ENCODE measurements at places on chromosomes 3 and 15.

- DNase-seq: no peak
Measured at GRCh38 chr15:52496776-52497470, 31.8 kb downstream of the MYO5A start.

- DNase-seq: no peak
Measured at GRCh38 chr3:15899388-15899787, 101.6 kb upstream of the ANKRD28 start.

GRCh38 chr3:159674583-159674982 lies 314.1 kb upstream of the IL12A start:
- no peak for DNase-seq

GRCh38 chr15:70494852-70495571 lies 268.3 kb downstream of the UACA start:
- peak; percentile 87 for DNase-seq

GRCh38 chr3:134542287-134542958 lies 56.6 kb downstream of the CEP63 start:
- DNase-seq: no peak

DNA sequence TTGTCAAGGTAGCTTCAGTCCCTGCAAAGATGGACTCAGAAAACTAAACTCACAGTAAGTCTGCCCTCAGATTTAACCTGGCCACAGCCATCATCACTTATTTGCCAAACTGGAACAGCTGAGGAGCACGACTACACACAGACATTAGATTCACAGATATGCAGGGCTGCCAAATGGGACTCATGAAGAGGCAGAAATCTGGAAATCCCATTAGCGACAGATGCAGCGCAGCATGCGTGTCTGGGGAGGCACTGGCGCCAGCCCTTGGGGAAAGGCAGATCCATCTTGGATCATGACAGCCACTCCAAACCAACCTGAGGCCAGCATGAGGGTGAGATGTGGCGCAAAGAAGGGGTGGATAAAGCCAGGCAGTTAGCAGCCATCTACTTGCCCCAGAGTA lies 160.7 kb upstream of the TSC22D2 start:
- no peak for DNase-seq

DNA sequence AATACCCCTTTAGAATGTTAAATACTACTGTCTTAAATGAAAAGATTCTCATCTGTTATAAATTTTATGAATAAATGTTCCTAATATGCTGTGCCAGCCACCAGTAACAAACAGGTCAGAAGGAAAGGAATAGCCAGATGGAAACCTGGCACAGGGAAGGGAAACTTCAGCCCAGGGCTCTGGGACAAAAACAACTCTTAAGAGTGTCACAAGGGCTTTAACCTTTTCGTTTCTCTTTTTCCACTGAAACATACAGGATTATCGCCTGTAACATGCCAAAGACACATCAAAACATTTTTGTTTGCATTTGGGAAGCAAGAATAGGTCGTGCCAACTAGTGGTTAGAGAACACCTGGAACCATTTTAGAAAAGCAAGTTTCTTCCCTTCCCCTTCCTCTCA lies 109.0 kb upstream of the NEDD4 start:
- DNase-seq: no peak

DNA sequence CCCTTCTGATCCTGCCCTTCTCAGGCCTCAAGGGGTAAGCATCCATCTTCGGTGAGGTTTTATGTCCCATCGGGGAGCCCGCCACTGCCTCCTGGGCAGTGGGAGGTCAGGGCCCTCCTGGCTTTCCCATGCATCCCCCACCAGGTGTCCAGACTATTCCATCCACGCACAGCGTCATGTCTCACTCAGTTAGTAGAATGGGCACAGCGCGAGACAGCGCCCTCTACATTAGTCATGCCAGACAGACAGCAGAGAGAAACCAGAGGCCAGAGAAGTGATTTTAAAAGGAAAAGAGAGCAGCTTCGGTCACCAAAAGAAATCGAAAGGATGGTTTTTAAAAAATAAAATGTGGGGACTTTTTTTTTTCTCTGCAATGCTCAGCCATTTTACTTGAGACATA lies 49.8 kb downstream of the ZDHHC3 start:
- DNase-seq: no peak

DNA sequence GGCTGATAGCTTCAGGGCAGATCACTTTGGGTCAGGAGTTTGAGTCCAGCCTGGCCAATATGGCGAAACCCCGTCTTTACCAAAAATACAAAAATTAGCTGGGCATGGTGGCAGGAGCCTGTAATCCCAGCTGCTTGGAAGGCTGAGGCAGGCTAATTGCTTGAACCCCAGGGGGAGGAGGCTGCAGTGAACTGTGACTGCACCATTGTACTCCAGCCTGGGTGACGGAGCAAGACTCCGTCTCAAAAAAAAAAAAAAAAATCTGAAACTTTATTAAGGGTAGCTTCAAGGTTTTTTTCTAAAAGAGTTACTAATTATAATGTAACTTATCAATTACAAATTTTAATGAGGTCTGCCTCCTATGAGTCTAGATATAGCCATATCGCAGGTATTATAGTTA lies 5.1 kb downstream of the NECTIN3 start:
- no peak for DNase-seq

DNA sequence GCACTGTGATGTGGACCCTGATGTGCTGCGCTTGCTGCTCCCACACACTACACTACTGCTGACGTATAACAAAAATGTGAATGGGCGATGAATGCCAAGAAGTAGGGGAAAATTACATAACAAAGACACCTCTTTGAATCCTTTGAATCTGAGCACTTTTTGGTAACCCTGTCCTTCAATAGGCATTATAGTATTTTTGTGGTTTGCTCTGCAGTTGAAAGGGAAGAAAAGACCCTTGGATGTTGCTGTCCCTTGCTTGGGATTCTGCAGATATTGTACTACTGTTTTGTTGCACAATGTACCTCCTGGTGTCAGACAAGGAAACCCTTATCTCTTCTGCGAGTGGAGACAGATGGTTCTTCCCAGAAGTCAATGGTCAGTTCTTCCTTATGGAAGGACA lies 124.8 kb upstream of the UBE3A start:
- no peak for DNase-seq

- DNase-seq: no peak
Measured at GRCh38 chr3:132253262-132253878, 63.8 kb upstream of the ACP3 start.

- no peak for DNase-seq
Measured at GRCh38 chr3:159763602-159764489, 224.8 kb upstream of the IL12A start.

DNA sequence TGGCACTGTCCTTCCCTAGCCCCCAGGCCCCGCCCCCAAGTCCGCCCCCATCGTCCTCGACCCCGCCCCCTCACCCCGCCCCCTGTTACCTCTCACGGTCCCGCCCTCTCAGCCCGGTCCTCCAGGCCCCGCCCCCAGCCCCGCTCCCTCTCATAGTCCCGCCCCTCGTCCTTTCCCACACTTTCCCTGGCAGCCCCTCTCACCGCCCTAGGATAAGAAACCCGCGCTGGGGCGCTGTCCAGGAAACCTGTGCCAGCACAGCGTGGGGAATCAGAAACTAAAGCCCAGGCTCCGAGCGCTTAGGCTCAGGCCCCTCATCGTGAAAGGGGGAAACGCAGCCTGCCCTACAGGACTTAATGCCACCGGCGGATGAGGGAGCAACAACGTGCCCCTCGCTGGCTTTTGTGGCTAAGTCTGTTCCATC lies 20.9 kb downstream of the TRPM1 start:
- DNase-seq: no peak

DNA sequence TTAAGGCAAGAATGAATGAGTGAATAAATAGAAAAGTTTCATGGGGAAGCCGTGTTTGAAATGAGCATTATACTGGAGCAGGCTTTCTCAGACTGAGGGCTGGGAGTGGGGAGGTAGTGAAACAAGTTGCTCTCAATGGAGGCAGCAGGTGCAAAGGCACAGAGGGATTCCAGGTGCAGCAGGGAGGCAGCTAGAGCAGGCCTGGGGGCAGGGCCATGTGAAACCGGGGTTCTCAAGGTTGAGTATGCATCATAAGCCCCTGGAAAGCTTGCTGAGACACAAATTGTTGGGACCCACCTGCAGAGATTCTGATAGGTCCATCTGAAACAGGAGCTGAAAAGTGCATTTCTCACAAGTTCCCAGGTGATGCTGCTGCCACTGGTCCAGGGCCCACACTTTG lies 45.3 kb downstream of the BFSP2 start:
- no peak for DNase-seq

DNA sequence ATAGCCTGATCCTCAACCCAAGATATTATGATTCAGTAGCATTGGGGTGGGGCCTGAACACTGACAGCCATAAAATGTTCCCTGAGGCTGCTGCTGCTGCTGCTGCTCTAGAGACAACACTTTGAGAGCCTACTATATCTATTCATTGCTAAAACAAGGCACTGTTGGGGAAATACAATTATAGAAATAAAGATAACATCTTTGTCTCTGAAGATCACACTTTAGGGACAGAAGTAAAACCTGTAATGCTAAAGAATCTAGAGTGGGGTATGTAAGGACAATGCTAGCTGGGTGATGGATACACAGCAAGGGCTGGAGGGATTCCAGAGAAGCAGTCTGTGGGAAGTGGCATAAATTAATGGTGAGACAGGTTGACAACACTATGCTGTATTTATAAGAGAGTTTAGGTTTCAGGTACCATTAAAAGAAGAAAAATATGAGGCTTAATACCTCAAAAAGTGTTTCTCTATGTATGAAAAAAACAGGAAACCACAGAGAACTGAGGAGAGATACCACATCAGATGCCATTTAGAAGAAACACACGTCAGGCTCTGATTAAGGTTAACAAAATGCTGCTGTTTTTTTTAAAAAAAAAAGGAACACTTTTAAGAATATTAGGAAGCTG lies 115.9 kb downstream of the CBLB start:
- no peak for DNase-seq

GRCh38 chr3:193812791-193813500 lies 219.9 kb downstream of the OPA1 start:
- no peak for DNase-seq

DNA sequence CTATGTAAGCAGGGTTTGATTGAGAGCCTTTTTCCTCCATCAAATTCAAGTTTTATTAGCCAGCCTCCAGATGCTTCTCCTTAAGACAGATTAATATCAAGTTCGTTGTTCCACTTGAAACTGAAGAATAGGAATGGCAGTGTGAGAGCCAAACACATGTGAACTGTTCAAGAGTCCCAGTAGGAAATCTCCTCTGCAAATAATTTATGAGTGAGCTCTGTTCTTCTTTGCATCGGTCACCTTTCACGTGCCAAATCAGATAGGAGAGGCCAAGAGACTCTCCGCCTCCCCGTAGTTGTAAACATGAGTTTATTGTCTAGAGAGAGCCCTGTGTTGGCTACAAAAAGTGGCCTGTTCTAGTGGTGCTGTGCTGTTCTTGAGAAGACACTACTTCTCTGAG lies 372.1 kb upstream of the NR2F2 start:
- no peak for DNase-seq

DNA sequence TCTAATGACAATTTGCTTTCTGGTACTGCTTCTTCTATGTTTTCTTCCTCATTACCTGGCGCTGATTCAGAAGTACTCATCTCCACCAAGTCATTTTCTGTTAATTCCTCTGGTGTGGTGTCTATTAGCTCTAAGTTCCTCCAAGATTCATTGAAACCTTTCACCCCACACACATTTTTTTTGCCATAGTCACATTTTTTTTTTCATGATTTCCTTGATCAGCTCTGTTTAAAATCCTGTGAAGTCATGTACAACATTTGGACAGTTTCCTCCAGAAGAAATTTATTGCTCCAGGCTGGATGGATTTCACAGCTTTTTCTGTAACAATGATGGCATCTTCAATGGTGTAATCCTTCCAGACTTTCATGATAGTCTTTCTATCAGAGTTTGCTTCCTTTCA lies 243.2 kb upstream of the VEPH1 start:
- DNase-seq: no peak

- DNase-seq: no peak
Measured at GRCh38 chr3:19738846-19739245, 195.2 kb downstream of the EFHB start.

GRCh38 chr3:71805199-71805598 lies 20.3 kb upstream of the PROK2 start:
- no peak for DNase-seq

GRCh38 chr3:59565125-59565524 lies 515.3 kb upstream of the CFAP20DC start:
- no peak for DNase-seq

GRCh38 chr15:101083336-101084045 lies 164.3 kb downstream of the LRRK1 start:
- DNase-seq: no peak

- DNase-seq: no peak
Measured at GRCh38 chr3:134009345-134010000, 20.3 kb downstream of the SLCO2A1 start.

DNA sequence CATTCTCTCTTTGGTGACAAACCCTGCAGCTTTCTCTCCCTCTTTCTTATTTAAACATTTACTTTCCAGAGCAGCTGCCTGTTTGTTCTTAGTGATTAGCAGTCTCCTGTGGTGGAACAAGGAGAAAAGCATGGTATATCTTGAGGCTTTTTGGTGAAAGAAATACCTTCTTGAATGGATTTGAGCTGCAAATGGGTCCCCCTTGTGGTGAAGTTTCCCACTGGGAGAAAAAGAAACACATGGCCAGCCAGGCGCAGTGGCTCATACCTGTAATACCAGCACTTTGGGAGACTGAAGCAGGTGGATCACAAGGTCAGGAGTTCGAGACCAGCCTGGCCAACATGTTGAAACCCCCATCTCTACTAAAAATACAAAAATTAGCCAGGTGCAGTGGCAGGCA lies 48.3 kb upstream of the ACP3 start:
- no peak for DNase-seq

DNA sequence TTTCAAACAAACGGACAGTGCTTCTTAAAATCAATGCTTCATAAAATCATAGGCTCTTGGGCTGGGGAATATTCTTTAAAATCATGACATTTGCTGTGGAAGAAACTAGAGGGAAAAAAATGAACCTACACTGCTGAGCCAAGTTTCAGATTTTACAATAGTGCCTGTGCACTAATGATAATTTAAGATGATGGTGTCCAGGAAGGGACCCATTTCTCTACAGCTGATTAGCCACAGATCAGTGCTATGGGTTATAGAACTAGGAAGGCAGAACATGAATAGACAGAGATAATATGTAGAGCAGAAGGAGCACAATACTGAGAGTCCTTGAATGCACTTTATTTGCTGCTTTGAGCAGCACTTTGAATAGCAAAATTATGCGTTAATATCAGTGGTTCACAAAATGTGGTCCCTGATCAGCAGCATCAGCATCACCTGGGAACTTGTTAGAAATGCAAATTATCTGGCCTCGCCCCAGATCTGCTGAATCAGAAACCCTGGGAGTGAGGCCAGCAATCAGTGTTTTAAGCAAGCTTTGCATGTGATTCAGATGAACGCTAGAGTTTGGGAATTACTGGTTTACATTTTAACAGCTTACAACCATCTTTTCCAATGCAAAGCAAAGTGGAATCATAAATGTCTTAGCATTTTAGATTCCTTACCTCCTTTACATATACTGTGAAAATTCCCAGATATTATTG lies 135.8 kb upstream of the ANKRD28 start:
- DNase-seq: no peak

DNA sequence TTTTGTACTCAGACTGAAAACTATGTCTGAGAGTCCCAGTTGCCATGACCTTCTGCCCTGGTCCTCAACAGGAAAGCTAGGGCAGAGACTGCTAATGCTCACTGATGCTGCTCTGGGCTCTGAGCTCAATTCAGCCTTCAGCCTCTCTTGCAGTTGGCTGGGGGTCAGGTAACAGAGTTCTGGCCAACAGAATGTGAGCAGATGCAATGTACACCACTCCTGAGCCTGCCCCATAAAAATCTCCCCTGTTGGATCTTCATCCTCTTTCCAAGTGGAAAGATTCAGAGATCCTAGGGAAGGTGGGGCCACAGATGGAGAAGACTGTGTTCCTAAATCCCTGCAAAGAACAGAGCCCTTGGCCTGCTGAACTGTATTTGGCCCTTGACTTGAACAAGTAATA lies 87.8 kb downstream of the PDZRN3 start:
- DNase-seq: no peak

- no peak for DNase-seq
Measured at GRCh38 chr15:66775127-66776105, 73.4 kb downstream of the SMAD6 start.
